Liver (tissue), 10 donors: ENCODE measurements at places on chromosomes 5 and 9. TPM values are rescaled to one million over a fixed set of nuclear protein-coding genes. Genes with fewer than 3 reads are reported as not detected.

- H3K27me3 ChIP-seq: no peaks in the 10 kb centered on the region
- H3K4me3 ChIP-seq: no peak overlapping the region
- no peaks in the 10 kb centered on the region for H3K36me3 ChIP-seq
- DNase-seq: no peak
- H3K4me1 ChIP-seq: no peaks in the 10 kb centered on the region
These were observed 4.9 kb downstream of the TRAF1 start for GRCh38 chr9:120921661-120922181.

Gene OCLN
- total RNA-seq: 53.9 TPM

Gene GLRA1
- not detected for total RNA-seq

DNA sequence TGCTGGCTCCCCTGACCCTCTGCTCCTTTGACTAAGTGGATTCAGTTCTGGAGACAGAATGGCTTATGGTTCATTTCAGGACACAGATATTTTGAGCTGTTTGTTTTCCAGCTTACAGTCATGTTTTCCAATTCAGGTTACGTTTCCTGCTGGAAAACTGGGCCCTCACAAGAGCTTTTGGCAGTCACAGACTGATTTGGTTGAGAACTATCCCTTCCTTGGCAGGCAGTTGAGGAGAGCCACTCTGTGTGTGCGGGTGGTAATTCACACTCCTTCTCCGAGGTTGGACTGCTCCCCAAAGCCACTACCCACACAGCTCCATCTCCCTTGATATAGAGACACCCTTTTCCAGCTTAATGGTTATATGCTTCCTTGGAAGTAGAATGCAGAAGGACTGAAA is 534.5 kb downstream of the TMEM38B start:
- no peaks in the 10 kb centered on the region for H3K36me3 ChIP-seq
- no peak overlapping the region for H3K27ac ChIP-seq
- H3K4me3 ChIP-seq: no peak overlapping the region

Gene UBE2QL1
- total RNA-seq: 0.59 TPM

Gene ADRB2
- 7.6 TPM for total RNA-seq

Gene QRFP
- total RNA-seq: not detected

GRCh38 chr5:94181895-94182294 is 436.5 kb downstream of the KIAA0825 start:
- H3K27me3 ChIP-seq: no peaks in the 10 kb centered on the region
- no peaks in the 10 kb centered on the region for H3K36me3 ChIP-seq
- no peaks in the 10 kb centered on the region for H3K4me1 ChIP-seq
- no peak overlapping the region for H3K4me3 ChIP-seq

DNA sequence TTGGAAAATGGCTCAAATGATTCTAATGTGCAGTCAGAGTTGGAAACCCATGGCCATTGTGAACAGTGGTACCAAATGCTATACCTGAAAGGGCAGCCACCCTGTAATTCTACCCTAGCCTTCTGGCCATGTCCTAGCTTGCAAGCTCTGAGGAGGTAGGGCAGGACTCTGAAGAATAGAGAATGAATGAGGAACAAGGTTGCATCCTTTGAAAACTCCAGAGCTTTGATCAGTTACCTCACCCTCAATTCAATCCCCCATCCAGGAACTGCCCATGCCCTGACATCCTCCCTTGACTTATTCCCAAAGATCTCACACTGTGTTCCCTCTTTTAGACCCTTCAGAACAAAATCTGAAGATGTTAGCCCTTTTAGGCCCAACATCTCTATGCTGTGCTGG is 17.8 kb upstream of the ERMP1 start:
- DNase-seq: no peak
- no peak overlapping the region for H3K27ac ChIP-seq
- no peaks in the 10 kb centered on the region for H3K27me3 ChIP-seq
- no peaks in the 10 kb centered on the region for H3K4me1 ChIP-seq
- no peak overlapping the region for H3K4me3 ChIP-seq

GRCh38 chr9:131233995-131234394 is 42.3 kb downstream of the FAM78A start:
- DNase-seq: no peak
- no peak overlapping the region for H3K4me3 ChIP-seq
- H3K27me3 ChIP-seq: no peaks in the 10 kb centered on the region
- H3K4me1 ChIP-seq: no peaks in the 10 kb centered on the region
- H3K27ac ChIP-seq: no peak overlapping the region

- H3K36me3 ChIP-seq: no peaks in the 10 kb centered on the region
- no peak for DNase-seq
- no peaks in the 10 kb centered on the region for H3K27me3 ChIP-seq
- no peak overlapping the region for H3K27ac ChIP-seq
These were observed 19.9 kb upstream of the KCNIP1 start for GRCh38 chr5:170483701-170484458.

GRCh38 chr9:27276193-27277030 is 20.5 kb downstream of the EQTN start:
- H3K27me3 ChIP-seq: no peaks in the 10 kb centered on the region
- H3K4me3 ChIP-seq: no peak overlapping the region
- no peaks in the 10 kb centered on the region for H3K36me3 ChIP-seq
- DNase-seq: no peak
- H3K4me1 ChIP-seq: no peaks in the 10 kb centered on the region

- no peaks in the 10 kb centered on the region for H3K27me3 ChIP-seq
- H3K4me3 ChIP-seq: no peak overlapping the region
- DNase-seq: no peak
- H3K4me1 ChIP-seq: no peaks in the 10 kb centered on the region
- H3K36me3 ChIP-seq: no peaks in the 10 kb centered on the region
These were observed 301.4 kb upstream of the DAP start for GRCh38 chr5:11062397-11062796.

DNA sequence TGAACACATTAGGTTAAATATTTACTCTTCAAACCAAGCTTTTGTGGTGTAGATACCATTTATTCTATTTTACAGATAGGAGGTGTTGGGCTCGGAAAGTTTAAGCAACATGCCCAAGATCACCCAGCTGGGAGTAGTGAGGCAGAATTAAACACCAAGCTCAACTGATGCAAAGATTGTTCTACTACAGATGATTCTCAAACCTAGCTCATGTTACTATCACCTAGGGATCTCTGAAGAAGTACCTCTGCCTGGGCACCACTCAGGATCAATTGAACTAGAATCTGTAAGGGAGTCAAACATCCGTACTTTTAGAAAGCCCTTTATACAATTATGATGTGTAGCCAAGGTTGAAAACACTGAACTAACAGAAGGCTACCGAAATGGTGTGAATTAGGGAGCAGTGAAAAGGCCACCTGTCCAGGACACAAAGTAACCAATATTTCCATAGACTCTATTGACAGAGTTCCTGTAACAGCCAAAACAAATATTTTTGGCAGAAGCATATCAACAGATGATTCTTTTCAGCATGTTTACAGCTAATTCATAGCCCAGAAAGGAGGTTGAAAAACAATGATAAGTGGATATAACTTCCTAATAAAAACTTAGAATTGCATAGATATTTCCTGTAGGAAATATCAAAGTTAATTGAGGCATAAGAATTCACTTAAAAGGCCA is 158.5 kb upstream of the PTGER4 start:
- no peaks in the 10 kb centered on the region for H3K27me3 ChIP-seq
- DNase-seq: no peak
- no peak overlapping the region for H3K27ac ChIP-seq
- H3K4me1 ChIP-seq: peaks cover 8% of the 10 kb centered on the region
- H3K4me3 ChIP-seq: no peak overlapping the region

- H3K4me1 ChIP-seq: no peaks in the 10 kb centered on the region
- H3K27me3 ChIP-seq: no peaks in the 10 kb centered on the region
- no peak overlapping the region for H3K4me3 ChIP-seq
- H3K27ac ChIP-seq: no peak overlapping the region
- no peak for DNase-seq
These were observed 202.7 kb upstream of the CDKN2B start for GRCh38 chr9:22211588-22212360.

DNA sequence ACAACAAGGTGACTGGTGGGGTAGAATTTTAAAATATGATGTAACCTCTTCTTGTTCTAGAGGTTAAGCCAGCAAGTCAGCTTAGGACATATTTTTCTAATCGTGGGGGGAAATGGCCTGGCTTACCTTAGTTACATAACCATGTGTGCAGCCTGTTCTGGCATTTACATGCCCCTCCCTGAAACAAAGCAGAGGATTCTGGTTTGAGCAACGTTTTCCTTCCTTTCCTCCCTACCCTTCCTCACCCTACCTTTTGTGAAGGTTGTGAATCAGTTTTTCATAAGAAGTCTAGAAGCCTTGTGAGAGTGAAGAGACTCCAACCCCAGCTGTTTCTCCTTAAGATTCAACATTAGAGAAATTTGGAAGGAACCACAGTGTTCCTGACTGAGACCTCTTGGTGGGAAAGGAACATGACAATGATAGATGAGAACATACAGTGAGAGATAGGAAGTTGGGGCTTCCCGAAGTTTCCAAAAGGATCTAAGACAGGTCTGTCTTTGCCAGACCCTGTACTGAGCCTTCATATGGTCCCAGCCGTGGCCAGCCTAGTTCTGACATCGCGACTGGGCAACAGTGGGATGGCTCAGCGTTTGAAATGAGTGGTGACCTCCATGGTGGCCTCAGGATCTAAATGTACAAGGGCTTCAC is 365.2 kb downstream of the SPATA31D1 start:
- no peak overlapping the region for H3K4me3 ChIP-seq
- no peaks in the 10 kb centered on the region for H3K4me1 ChIP-seq
- no peak overlapping the region for H3K27ac ChIP-seq
- no peaks in the 10 kb centered on the region for H3K36me3 ChIP-seq

DNA sequence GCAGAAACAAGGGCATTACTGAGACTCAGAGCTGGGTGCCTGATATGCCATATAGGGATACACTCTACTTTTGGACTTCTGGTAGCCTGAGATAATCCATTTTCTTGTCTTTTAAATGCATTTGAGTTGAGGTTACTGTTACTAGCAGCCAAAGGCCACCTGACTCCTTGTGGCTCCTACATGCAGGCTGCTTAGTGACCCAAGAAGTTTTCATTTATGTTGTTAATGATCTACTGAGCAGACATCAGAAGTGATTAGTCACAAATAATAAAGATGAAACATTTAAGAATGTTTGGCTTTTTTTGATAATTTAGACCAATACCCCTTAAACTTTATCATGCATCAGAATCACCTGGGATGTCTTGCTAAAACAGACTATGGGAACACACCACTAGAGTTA is 171.6 kb upstream of the TRIM32 start:
- no peaks in the 10 kb centered on the region for H3K27me3 ChIP-seq
- no peak overlapping the region for H3K27ac ChIP-seq
- no peak overlapping the region for H3K4me3 ChIP-seq
- H3K36me3 ChIP-seq: no peaks in the 10 kb centered on the region
- DNase-seq: no peak

Gene LURAP1L
- 4.2 TPM for total RNA-seq

GRCh38 chr5:142184988-142185387 is 76.4 kb downstream of the NDFIP1 start:
- H3K4me3 ChIP-seq: no peak overlapping the region
- DNase-seq: no peak
- H3K4me1 ChIP-seq: no peaks in the 10 kb centered on the region

- H3K4me3 ChIP-seq: no peak overlapping the region
- DNase-seq: no peak
- no peaks in the 10 kb centered on the region for H3K27me3 ChIP-seq
- H3K27ac ChIP-seq: no peak overlapping the region
- H3K36me3 ChIP-seq: no peaks in the 10 kb centered on the region
These were observed 163.3 kb upstream of the ZNF608 start for GRCh38 chr5:124909734-124910133.

Gene N4BP3
- 0.28 TPM for total RNA-seq

Gene SMIM33
- total RNA-seq: not detected

- no peak overlapping the region for H3K4me3 ChIP-seq
- no peaks in the 10 kb centered on the region for H3K4me1 ChIP-seq
These were observed 7.6 kb upstream of the ALDH1A1 start for GRCh38 chr9:72960446-72960845.

- peak overlapping the region; percentile 12 for H3K4me3 ChIP-seq
- no peaks in the 10 kb centered on the region for H3K36me3 ChIP-seq
- peaks cover 6% of the 10 kb centered on the region for H3K4me1 ChIP-seq
- DNase-seq: no peak
- H3K27ac ChIP-seq: no peak overlapping the region
These were observed 399 bp upstream of the FBN2 start for GRCh38 chr5:128538250-128539037.

- no peak for DNase-seq
- H3K27ac ChIP-seq: peak overlapping the region; percentile 52
- H3K36me3 ChIP-seq: no peaks in the 10 kb centered on the region
- peaks cover 36% of the 10 kb centered on the region for H3K4me1 ChIP-seq
These were observed 72.9 kb downstream of the BAAT start for GRCh38 chr9:101311758-101312420.

- DNase-seq: no peak
- no peaks in the 10 kb centered on the region for H3K4me1 ChIP-seq
- H3K36me3 ChIP-seq: peaks cover 60% of the 10 kb centered on the region
- H3K4me3 ChIP-seq: no peak overlapping the region
- H3K27ac ChIP-seq: no peak overlapping the region
These were observed 44.2 kb downstream of the FAF2 start for GRCh38 chr5:176492431-176492830.

- no peak for DNase-seq
- peaks cover 23% of the 10 kb centered on the region for H3K36me3 ChIP-seq
- peaks cover 24% of the 10 kb centered on the region for H3K4me1 ChIP-seq
- no peaks in the 10 kb centered on the region for H3K27me3 ChIP-seq
These were observed 19.5 kb upstream of the TTC33 start for GRCh38 chr5:40775085-40775845.

GRCh38 chr5:137320056-137321045 is 178.8 kb downstream of the SPOCK1 start:
- peak; percentile 45 for DNase-seq
- no peak overlapping the region for H3K4me3 ChIP-seq
- H3K4me1 ChIP-seq: no peaks in the 10 kb centered on the region
- no peak overlapping the region for H3K27ac ChIP-seq
- H3K27me3 ChIP-seq: no peaks in the 10 kb centered on the region
- no peaks in the 10 kb centered on the region for H3K36me3 ChIP-seq

DNA sequence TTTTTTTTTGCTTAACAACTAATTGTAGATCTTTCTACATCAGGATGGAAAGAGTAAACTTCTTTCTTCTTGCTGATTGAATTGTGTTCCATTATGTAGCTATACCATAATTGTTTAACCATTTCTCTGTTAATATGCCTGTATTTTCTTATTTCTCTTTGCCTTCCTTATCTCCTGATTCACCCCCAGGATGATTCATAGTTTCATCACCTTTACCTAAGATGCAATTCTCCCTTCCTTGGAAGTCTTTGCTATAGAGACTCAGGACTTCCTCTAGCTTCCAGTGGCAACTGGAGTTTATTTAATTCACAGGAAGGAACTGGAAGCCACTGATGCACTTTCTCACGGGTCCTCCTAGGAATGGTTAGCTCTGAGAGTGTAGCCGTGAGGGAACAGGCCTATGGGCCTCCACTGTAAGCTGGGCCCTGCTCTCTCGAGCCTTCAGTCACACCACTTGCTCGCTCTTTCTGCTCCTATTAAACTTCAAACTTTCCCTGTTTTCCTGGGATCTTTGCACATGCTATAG is 83.1 kb downstream of the FGF1 start:
- H3K36me3 ChIP-seq: no peaks in the 10 kb centered on the region
- DNase-seq: no peak
- no peaks in the 10 kb centered on the region for H3K4me1 ChIP-seq
- H3K27me3 ChIP-seq: no peaks in the 10 kb centered on the region

DNA sequence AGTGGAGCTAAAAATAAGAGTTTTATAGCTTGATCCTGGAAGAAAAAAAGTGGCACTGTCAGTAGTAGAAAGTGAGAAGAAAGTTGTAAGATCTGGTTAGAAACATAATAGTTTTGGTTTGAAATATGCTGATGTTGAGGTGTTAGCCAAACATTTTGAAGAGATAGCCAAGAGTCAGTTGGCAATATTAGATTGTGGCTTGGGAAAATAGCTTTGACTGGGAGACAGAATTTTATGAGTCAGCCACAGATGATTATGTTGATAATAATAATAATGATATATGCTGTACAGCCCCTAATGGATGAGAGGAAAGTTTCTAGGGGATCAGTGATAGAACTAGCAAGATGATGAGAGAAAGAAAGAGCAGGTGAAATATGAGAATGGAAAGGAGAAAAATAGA is 12.4 kb upstream of the CDH18 start:
- no peak overlapping the region for H3K4me3 ChIP-seq
- no peaks in the 10 kb centered on the region for H3K36me3 ChIP-seq
- H3K27ac ChIP-seq: no peak overlapping the region
- no peak for DNase-seq
